ENCODE measurements at places on chromosomes 7 and 10.

DNA sequence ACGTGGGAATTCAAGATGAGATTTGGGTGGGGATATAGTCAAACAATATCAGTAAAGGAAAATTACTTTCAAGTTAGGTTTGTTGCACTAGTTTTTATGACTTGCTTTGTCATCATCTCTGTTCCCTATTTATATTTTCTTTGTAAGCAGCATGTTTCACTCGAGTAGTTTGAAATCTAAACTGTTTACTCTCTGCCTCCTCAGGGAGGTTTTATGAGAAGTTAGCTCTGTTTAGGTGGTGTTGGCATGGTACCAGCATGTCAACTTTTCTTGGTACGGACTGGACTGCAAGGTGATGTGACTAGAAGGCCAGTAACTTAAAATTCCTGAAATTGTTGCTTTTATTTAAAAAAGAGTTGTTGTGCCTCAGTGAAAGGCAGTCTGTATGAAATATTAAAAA is 59.2 kb upstream of the MTPN start:
- DNase-seq, result no peak

DNA sequence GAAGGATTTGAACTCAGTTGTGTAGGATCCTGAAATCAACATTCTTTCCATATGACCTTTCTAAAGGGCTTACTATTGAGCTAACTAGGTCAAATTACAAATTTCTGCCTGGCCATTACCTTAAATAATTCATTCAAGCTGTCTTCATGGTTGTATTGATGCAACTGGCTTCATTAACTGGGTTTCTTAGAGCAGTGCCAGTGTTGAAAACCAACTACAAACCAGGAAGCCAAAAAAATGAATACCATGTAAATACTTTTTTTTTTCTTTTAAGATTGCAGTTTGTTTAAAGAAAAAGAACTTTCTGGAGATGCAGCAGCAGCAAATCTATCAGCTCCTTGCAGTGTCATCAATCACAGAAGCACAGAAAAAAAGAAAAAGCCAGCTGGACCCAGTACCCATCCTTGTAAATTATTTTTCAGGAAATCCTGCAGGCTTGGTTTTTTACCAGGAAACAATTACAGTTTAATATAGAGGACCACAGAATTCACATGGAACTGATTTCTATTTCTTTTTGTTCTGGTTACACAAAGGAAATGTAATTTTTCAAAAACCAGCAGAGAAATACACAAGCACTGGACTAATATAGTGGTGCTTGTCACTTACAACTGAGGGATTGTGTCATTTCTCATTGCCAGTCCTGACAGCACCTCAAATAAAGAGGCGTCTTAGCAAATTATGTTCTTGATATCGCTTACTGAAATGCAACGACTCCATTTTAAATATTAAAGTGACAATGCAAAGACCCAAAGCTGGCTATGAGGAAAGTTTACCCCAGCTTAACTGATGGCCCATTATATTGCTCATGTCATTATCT is 131.9 kb downstream of the TMEM26 start:
- DNase-seq, result no peak

DNA sequence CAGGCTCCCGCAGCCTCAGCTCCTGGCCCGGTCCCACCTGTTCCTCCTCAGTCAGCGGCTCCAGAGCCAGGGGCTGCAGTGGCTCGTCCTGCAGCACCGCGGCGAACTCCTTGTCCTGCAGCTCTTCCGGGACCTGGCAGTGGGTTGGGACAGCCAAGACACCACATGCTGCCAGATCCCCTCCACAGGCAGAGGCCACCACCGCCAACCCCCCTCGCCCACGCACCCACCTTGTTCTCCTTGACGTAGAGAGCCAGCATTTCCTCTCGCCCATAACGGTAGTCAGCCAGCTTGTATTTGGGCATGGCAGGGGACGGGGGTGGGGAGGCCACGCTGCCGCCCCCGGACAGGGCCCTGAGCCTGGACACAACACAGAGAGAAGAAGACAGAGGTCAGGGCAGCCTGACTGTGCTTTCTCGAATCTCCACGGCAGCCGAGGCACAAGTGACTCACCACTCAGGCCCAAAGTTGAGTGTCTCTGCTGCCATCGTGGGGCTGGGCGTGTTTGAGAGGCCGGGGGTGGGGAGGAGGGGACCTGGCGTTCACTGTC is 6.2 kb downstream of the GIGYF1 start:
- no peak for DNase-seq

GRCh38 chr10:58512491-58513187 is at the start of gene BICC1:
BICC1 (plus strand) TSS chr10:58512872; CDS start chr10:58513144, 272 bp downstream.
- DNase-seq, result no peak

- DNase-seq, result no peak
Measured at GRCh38 chr10:124888262-124888661, 53.7 kb upstream of the ZRANB1 start.

DNA sequence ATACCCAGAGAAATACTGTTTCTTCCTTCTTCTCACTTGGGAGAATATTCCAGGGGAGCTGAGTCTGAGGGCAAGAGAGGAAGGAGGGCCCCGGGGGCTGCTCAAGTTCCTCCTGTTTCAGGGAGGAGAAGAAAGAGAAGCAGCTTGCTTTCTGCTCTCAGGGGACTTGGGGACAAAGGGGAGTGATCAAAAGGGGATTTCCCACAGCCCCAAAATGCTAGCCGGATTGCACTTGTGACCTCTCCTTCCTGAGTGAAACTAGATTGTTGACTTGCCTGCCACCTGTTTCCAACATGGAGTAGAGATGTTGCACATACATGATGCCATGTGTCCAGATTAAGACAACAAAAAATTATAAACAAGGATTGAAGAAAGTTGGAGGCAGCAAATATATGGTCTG is 28.7 kb upstream of the PDCD4 start:
- DNase-seq, result no peak

DNA sequence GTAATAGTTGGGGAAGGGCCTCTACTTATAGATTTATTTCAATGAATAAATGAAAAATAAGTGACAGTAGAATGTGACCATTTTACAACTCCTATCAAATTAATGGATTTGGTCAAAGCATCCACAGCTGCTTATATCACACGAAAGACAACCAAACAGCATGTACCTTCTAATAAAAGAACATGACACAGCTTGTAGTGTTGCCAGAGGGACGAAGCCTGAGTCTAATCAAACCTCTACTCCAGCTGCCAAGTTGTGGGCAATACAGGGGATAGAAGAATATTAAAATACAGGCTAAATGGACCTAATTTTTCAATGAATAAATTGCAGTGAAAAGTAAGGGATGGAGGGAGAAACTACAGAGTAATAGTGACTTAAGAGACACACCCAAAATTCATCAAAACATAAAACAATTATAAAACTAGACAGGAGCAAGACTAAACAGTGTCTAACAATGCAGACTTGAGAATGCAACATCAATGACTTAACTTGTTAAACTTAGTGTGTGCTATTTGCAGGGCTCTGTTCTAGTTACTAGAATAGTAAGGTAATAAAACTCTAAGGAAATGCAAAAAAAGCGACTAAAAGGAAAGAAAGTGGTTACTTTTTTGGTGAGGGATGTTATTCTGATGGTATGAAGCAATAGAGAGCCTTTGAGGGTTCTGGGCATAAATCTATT is 853.8 kb downstream of the GRM8 start:
- no peak for DNase-seq

DNA sequence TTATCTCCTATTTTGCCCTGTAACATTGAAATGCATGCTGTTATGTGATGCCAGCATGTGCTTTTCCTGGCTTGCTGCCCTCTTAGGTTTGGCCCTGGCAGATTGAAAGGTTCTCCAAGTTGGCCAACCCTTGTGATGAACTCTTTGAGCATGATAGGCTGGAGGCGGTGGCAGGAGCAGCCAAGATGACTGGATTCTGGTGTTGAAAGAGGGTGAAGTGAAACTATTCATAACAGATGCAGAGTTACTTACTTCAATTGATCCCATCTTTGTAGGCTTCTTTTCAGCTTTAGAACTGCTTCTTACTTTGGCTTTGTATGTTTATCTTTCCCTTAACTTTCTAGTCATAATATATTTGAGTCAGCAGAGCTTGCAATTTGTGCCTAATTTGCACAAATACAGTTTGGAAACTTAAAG is 57.6 kb downstream of the BICC1 start:
- no peak for DNase-seq

- DNase-seq, result no peak
Measured at GRCh38 chr7:1679326-1679965, 9.4 kb downstream of the ELFN1 start.
